ENCODE measurements at places on chromosomes 3 and 15.
A peak's percentile ranks its signal among the peaks of the same experiment; 100 is the strongest.

DNA sequence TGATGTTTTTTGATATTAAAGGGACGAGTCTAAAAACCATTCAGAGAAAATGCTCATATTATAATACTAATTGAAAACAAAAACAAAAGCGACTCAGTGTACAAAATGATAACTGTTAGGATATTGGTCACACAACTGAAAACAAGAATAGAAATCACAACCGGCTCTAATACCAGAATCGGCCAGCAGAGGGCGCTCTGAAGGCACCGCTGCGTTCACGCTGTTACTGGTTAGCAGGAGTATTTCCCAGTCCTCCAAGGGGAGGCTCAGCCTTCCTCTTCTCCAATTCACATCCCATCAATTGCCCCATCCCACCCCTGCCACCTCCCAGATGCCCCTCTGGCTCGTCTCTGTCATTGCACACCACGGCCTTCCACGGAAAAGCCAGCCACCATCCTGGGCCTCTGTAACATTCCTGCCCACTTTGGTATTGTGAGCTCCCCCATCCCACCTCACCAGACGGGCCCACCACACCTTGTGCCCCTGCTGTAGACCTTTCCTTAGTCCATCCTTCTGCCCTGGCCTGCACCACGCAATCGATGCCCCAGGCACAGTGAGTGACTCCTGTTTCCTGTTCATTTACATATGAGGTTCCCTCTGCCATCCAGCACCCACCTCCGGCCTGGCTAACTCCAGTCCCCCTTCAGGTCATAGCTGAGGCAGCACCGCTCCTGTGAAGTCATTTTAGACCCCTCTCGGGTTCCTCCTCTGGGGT, 8.5 kb downstream of the FAM107A start:
- DNase-seq: peak; percentile 78

DNA sequence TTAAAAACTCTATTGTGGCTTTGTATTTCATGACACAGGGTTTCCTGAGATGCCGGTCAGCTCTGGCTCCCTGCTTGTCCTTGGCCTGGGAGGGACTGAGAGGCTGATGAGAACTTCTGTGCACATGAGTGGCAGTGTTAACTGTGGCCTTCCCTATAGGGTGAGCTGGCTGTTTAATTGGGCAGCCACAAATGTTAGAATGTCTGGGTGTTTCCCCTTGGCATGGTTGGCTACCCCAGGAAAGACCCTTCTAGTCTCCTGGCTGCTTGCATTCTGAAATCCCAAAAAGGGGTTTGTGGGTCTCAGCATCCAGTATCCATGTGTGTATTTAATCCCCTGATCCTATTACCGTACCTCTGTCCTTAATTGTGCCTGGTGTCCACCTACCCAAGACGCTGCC, 3.0 kb upstream of the KLF13 start:
- no peak for DNase-seq

DNA sequence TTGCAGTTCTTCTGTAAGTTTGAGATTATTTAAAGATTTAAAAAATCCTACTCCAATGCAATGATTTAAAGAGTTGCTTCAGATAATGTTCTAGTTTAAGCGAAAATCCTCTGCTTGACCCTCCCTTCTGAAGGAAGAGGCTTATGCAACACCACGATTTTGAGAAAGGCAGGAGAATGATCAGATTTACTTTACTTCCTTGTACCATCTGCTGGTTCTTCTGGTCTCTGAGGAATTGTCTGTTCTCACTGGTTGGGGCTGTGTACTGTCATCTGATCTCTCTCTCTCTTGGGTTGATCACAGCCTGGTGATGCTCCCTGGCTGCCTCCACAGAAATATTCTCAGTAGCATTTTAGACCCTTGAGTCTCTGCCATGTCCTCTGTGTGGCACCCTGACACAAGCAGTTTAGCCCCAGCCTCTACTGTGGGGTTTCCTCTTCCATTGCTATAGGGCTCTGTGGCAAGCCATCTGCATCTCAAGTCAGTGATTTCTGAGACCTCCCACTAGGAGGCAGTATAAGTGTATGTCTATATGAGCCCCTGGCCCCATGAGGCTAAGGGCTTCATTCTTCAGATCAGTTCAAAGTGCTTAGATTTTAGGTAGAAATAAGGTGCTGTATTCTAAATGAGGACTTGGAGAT, 50.8 kb upstream of the PLAAT1 start:
- DNase-seq: peak; percentile 17

DNA sequence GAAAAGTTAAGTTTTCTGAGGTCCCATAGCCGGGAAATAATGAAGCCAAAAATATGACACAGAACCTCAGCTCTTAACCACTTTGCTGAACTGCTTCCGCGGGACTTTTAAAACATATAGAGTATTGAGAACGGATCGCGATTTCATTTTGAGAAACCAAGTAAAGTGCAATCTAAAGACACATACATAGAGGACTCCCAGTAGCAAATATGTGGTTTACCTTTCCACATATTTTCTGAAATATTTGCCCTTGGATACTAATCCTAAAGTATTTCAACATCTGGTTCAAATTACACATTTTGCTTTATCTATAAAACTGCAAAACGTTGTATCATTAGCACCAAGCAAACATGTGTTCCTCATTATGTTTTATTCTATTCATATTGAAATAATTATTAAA, 776.5 kb downstream of the ROBO2 start:
- no peak for DNase-seq

- DNase-seq: no peak
Observed at GRCh38 chr3:52176951-52177700, 20.8 kb upstream of the ALAS1 start.

DNA sequence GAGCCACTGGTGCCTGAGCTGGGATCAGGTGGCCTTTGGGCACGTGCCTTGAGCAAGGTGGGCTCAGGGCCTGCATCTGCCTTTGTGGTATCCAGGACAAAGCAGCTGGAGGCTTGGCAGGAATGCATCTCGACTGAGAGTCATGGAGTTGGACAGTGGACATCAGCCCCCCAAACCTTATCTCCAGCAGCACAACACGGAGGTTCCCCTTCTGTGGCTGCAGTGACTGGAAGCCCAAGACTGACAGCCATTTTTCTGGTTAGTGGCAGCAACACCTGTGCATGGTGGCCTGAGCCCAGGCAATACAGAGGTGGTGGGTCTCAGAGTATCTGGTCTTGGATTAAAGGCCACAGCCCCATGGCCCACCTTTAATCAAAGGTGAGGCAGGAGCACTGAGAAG, 27.8 kb upstream of the TSEN2 start:
- DNase-seq: no peak

- DNase-seq: no peak
Observed at GRCh38 chr3:129326138-129326537, 47.5 kb downstream of the HMCES start.

GRCh38 chr3:5047764-5048419, 68.7 kb downstream of the BHLHE40 start:
- DNase-seq: no peak

- DNase-seq: no peak
Observed at GRCh38 chr3:30612437-30613132, 6.2 kb downstream of the TGFBR2 start.

DNA sequence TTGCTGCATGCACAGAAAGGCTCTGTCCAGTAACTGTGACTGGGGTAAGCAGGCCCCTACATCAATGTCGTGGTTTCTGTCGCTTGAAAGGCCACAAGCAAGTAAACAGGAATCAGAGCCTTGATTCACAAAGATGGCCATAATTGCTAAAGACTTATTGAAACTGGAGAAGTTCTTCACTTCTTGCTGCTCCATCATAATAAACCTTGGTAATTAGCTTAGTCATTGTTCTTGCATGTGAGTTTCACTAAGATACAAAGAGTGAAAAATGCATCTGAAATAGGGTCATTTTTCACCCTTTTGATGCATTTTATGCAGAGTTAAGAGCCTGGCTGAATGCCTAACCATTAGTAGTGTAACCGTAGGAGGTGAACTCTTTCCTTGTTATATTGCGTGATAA, 3.2 kb downstream of the SEMA6D start:
- no peak for DNase-seq

DNA sequence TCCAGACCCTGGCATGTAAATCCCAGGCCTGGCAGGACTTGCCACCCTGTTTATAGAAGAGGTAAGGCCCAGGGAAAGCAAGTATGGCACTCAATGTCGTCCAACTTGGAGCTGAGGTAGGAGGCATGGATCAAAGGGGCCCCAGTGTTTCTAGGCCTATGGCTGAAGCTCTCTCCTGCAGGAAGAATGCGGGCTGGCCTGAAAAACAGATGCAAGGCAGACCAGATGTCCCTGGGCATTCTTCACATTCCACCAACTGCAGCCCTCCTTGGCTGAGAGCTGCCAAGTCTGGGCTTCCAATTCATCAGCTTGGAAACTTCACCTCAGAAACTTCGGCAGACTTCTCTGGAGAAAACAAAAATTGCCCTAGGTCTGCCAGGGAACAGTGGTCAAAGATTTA, 22.2 kb downstream of the MESD start:
- DNase-seq: no peak

GRCh38 chr3:45962033-45962432, 18.8 kb downstream of the CXCR6 start:
- DNase-seq: no peak

DNA sequence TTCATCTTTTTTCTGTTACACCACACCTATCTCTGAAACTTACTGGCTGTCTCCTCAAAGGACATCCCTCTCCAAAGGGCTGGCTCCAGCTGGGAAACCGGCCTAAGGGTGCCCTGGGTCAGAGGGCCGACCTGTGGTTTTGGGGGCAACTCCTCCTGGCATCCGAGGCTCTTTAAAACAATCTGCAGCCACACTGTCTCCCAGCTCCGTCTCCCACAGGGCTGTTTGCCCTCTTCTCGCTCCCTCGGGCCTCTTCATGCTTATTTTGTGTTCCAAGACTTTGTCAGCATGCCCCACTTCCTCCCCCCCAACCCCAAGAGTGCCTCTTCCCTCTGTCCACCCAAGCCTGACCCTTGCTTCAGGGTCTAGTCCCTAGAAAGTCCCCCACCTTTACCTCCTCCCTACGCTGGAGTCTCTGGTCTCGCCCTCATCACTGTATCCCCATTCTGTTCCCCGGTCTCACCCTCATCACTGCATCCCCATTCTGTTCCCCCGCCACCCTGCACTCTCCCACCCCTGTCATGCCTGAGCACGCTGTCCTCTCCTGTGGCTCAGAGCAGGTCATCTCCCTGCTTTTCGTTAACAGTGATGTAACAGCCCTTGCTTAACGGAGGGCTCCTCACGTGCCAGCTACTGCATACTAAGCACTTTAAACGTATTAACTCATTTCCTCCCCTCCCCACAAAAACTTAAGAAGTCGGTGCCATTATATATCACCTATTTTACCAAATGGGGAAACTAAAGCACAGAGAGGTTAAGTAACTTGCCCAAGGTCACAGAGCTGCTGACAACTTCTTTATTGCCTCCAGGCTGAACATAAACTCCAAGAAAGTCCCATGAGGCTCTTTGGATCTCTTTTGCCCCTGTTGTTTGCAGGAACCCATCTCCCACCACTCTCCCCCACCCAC, 1.1 kb upstream of the CSK start:
- DNase-seq: peak; percentile 66

GRCh38 chr3:49903451-49904424, at the start of gene MST1R:
Gene MST1R (minus strand): TSS chr3:49903873. CDS start chr3:49903609, 264 bp downstream.
- peak; percentile 90 for DNase-seq

GRCh38 chr3:195763843-195764825, 43.4 kb downstream of the MUC20 start:
- DNase-seq: no peak

DNA sequence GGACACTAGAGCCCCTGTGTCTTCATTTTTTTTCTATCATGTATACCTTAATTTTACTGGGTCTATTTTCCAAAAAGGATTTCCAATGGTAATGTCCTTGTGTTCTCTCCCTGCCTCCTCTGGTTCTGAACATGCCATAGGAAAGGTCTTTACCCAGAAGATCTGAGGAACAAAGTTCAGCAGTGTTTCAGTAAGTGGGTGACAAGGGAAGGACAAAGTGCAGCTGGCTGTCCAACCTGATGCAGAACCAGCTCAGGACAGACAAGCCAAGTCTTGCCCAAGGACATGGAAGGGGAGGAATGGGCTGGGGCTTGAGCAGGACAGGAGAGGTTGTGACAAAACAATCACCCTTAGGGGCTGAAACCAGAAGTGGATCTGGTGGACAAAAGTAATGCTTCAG, 61.2 kb upstream of the STRIT1 start:
- no peak for DNase-seq

DNA sequence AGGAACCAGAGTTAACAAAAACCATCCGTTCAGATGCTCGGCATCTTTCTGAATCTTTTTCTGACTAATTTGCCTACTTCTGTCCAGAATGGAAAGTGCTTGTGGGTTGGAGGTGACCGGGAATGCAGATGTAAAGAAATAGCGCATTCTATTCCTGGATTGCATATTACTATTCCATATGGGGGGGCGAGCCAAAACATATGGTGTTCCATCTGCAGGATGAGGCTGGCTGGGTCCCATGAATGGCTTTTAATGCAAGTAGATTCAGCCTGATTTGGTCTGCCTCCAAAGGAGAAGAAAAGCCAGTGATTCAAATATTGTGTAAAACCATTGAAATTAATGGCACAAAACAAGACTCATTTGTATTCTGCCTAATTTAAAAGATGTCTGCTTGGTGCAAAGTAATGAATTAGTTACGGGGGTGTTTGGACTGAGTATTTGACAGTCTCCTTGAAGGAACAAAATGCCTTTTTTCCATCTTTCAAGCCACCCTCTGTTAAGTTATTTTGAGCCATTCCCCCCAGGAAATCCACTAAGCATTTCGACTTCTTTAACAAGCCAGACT, 99.0 kb downstream of the ST8SIA2 start:
- DNase-seq: no peak

DNA sequence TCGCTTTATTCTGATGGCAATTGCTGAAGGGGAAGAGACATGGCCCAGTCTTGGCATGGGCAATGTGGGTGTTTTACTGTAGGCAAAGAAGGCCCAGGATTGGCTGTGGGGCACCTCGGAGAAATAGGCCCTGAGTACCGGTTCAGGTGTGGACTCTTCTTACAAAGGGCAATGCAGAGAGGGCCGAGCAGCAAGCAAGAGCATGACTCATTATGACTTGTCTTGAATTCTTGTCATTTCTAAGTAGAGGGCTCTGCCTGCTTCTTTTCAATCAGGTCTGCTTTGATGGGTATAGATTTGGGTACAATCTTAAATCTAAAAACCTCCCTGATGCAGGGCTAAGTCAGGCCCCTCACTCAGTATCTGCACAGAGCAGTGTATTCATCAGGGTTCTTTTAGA, 14.8 kb upstream of the BUB1B start:
- DNase-seq: no peak

GRCh38 chr3:136069933-136070332, 104.4 kb downstream of the PPP2R3A start:
- no peak for DNase-seq

DNA sequence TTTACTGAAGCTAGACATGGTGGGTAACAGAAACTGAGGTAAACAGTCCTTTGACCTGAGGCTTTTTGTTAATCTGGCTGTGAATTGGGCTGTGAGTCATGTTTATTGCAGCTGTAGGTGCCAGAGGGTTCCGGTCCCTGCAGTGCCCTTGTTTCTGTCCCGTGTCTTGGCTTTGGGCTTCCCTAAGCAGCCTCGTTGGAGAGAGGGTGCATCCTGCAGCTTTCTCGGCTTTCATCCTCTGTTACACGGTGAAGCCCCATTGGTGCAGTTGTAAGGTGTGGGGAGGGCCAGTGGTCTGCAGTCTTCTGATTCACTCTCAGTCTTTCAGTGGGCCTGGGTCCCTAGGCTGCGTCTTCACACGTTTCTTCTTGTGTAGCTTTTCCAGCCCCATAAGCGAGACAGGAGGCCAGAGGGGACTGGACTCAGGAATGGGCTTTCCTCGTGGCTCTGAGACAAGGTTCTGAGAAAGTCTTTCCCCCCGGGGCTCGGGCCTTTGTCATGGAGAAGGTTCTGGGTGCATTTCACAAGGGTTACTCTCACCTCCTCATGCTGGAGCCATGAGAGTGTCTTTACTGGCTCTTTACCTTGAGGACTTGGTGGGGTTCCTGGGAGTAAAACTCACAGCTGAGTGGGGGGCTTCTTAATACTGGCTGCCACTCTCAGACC, 33.1 kb downstream of the ASB7 start:
- DNase-seq: no peak

GRCh38 chr3:143332026-143332425, 212.5 kb downstream of the CHST2 start:
- DNase-seq: no peak

Measured in activated CD4-positive, alpha-beta memory T cell treated with anti-CD3 and anti-CD28 coated beads, Interleukin-2, amount 10 ng/mL, durations not matched to agents 7 days and 5 days (primary cell).